DMS79 (cell line): ENCODE measurements at places on chromosomes 3 and 15.

GRCh38 chr15:53378096-53378800 lies 381.2 kb downstream of the WDR72 start:
- DNase-seq: no peak

GRCh38 chr15:84879088-84879780 lies 5.2 kb upstream of the SLC28A1 start:
- DNase-seq: no peak

DNA sequence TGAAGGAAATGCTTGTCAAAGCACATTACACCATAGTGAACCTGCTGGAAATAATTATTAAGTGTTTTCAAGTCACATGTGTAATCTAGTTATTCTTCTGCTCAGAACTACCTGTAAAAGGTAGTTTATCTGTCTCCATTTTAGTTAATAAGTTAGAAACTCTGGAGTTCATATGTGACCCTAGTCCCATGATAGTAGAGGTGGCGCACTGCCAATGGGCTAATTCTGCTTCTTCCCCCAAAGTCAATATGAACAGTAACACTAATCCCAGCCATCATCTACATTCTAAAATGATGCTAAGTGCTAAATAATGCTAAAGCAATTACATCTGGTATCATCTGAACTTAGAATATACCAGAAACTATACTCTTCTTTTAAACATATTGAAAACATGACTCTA lies 361.0 kb upstream of the NECTIN3 start:
- DNase-seq: no peak

- DNase-seq: no peak
These were observed 610 bp upstream of the SATB1 start for GRCh38 chr3:18425641-18426257.

DNA sequence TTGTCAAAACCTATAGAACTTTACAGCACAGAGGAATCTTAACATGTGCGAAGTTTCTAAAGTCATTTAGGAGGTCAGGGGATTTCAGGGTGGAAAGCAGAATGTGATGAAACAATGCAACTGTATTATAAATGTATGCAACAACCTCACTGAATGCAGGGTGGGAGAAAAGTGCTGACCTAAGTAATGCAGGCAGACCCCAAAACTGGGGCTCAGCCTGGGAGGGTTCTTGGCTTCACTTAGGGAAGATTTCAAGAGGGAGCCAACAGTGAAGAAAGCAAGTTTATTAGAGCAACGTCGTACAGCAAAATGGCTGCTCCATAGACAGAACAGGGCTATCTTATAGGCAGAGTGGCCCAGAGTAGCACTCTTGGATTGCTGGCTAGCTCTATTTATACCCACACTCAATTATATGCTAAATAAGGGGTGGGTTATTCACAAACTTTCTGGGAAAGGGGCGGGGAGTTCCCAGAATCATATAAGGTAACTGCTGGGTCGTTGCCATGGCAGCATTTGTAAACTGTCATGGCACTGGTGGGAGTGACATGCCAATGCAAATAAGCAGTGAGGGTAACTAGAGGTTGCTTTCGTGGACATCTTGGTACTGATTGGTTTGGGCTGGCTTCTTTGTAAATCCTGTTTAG lies 14.2 kb upstream of the CAND2 start:
- DNase-seq: no peak

GRCh38 chr15:79896634-79897379 lies at the start of gene MTHFS:
Gene MTHFS, minus strand, starts transcription at chr15:79897014. Its CDS starts 26 bp downstream, at chr15:79896988.
- peak; percentile 57 for DNase-seq

DNA sequence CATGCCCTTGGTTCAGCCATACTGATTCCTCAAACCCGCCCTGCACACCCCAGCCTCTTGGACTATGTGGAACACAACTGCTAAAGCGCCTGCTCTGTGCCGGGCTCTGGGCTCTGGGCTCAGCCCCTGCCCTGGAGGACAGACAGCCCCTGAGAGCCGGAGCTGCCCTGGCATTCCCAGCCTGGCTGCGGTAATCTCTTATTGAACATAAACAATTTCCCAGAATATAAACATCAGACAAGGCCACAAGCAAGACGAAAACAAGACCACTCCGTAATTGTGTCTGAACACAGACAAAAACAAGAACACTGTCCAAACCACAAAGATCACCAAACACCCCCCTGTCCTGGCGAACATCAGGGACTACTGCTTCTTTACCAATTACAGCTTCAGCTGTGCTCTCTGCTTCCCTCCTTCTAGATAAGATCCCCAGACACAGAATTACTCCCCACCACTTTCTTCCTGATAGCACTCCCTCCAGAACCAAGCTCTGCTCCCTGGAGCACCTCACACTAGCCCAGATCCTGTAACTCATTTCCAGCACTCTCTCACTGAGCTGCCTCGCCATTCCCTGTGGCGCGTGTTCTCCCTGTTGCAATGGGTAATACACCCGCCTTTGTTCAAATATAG lies 57.1 kb upstream of the TLE3 start:
- DNase-seq: no peak

DNA sequence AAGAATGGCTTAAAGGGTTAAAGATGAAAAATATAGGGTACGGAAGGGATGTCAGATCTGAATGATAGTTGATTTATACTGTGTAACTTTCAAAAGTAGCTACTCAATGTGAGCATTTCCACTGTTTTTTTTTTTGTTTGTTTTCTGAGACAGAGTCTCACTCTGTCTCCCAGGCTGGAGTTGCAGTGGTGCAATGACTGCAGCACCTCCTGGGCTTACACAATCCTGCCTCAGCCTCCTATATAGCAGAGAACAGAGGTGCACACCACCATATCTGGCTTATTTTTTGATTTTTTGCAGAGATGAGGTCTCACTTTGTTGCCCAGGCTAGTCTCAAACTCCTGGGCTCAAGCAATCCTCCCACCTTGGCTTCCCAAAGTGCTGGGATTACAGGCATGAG lies 9.9 kb upstream of the PXK start:
- no peak for DNase-seq

GRCh38 chr3:127115691-127116351 lies 77.1 kb upstream of the PRR23E start:
- no peak for DNase-seq

DNA sequence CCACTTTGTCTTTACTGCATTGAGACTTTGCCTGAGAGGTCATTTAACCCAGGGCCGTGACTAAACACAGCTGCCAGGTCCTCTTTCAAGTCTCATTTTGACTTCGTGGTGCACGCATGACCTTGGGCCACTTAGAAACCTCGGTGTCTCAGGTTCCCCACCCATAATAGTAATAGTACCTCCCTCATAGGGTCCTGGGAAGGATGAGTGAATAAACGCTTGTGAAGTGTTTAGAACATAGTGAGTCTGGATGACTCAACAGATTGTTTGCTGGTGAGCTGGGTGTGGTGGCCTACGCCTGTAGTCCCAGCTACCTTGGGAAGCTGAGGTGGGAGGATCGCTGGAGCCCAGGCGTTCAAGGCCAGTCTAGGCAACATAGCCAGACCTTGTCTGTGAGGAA lies 56.3 kb downstream of the BDH1 start:
- DNase-seq: no peak

DNA sequence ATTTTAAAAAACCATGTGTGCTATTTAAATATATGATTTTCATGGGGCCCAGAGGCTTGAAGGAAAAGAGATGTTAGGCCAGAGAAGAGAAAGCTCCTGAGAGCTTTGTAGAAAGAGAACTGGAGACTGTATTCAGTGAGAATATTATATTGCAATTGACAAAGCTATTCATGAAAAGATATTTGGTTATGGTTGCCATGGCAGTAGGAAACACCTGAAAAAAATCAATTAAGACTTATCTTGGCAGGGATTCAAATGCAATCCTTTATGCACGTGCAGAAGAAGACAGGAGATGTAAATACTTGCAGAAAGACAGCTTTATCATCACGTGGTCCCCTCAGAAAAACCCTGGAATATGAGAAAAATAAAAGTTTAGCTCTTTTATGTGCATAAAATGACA lies 636.0 kb upstream of the TBL1XR1 start:
- peak; percentile 11 for DNase-seq
